ENCODE measurements at places on chromosomes 4 and X.

DNA sequence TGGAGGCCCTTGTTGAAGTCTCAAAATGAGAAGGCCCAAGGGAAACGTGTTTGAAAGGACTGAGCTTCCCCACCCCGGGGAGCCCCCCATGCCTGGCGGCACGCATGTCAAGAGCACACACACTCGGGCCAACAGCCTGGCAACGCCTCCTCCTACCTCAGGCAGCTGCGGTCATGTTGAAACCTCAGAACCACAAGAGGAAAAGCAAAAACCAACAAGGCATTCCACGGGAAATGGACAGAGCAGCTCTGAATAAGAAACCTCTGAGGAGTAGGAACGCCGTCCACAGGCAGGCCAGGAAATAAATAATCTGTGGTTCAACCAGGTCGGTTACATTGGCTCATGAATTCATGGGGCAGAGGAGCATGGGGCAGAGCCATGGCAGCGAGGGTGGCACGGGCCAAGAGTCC lies 95.7 kb upstream of the AFAP1 start:
- peak; percentile 19 for DNase-seq

DNA sequence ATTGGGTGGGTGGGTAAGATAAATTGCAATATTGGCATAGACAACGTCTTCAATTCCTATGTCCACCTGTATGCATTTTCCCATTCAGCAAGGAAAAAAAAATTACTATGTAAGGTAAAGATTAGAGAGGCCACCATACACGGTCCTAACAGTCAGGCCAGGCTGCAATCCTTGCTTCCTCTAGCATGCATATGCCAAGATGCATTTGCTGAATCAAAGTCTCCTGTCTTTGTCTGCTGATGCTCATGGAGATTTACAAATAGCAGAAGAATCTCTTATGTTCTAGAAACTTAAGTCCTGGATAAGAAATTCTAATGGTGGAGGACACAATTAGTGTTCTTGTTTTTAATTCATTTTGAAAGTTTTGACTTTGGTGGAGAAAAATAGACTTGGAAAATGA lies 206.8 kb downstream of the PDGFC start:
- no peak for DNase-seq

DNA sequence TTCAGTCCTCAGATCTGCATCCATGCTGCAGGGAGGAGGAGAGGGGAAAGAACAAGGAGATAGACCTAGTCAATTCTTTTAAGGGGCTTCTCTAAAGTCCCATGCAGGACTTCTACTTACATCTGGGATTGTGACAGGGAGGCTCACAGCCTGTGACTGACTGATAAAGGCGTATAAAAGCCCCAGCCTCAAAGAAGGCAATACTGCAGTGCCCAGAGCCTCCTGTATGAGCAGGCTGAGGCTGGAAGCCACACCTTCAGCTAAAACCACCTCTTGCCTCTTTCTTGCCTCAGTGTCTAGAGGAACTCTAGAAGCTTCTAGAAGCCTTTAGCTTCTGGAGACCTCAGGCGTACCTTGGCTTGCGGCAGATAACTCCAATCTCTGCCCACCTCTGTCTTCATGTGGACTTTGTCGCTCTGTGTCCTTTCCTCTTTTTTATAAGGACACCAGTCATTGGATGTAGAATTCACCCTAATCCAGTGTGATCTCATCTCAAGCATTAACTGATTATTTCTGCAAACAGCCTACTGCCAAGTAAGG lies 6.0 kb upstream of the ZCCHC4 start:
- DNase-seq, result no peak

DNA sequence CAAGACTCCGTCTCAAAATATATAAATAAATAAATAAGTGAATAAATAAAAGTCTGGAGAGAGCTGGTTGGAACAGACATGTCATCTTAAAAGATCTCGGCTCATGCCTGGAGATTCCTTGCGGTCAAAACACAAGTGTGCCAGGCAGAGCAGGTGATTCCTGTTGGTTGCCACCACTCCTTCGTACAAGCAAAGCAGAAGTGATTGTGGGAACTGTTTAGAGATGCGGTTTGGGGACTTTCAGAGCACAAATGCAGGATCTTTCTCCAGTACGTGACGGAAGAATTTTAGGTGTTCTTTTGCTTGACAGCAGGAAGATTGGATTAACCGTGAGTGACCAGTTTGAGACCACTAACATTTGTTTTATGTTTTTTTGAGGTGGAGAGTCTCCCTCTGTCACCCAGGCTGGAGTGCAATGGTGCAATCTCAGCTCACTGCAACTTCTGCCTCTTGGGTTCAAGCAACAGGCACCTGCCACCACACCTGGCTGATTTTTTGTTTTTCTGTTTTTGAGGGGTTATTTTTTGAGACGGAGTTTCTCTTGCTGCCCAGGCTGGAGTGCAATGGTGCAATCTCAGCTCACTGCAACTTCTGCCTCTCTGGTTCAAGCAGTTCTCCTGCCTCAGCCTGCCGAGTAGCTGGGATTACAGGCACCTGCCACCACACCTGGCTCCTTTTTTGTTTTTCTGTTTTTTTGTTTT lies 2.8 kb upstream of the CRLF2 start:
- DNase-seq, result no peak

DNA sequence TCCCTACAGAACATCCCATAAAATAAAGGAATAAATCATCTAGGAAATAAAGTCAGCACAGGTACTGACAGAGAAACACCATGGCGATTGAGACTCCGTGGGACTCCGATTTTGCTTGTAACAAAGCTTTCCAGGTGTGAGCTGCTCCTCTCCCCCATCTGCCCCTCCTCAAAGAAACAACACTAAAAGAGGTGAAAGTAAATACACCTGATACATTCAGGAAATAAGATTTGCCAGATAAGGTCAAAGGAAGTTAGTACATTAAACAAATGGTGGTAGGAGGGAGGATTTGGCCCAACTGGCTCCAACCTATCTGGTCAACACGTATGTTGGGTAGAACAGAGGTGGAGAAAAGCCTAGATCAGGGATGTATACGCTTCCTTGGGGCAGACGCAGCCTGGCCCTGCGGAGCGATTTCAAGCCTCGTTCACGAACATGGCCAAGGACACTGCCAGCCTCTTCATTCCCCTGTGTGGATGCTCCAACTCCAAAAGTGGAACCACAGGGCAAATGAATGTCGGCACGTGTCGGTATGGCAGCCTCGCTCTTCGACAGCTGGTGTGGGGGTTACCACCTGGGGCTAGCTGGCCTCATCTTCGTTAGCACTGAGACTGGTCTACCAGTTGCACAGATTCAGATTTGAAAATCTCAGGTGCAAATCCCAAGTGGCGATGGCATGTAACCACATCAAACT lies 162.5 kb downstream of the AFAP1 start:
- no peak for DNase-seq

GRCh38 chrX:96692454-96692853 lies 7.8 kb downstream of the DIAPH2 start:
- DNase-seq, result no peak
